ENCODE measurements at places on chromosomes 1 and 21. TPM values are rescaled to one million over a fixed set of nuclear protein-coding genes. Genes with fewer than 3 reads are reported as not detected.

SPRR5 gene
- total RNA-seq = not detected

C8A gene
- not detected for total RNA-seq

- no peak overlapping the region for H3K27ac ChIP-seq
- no peak for DNase-seq
Measured at GRCh38 chr1:115873184-115873583, 32.3 kb upstream of the NHLH2 start.

- no peak for DNase-seq
- H3K4me1 ChIP-seq = no peaks in the 10 kb centered on the region
- H3K27me3 ChIP-seq = peaks cover 13% of the 10 kb centered on the region
- no peak overlapping the region for H3K27ac ChIP-seq
Measured at GRCh38 chr1:223512057-223512456, 118.8 kb downstream of the CCDC185 start.
